Central memory CD4-positive, alpha-beta T cell (primary cell): ENCODE measurements at places on chromosomes 5 and 9.

DNA sequence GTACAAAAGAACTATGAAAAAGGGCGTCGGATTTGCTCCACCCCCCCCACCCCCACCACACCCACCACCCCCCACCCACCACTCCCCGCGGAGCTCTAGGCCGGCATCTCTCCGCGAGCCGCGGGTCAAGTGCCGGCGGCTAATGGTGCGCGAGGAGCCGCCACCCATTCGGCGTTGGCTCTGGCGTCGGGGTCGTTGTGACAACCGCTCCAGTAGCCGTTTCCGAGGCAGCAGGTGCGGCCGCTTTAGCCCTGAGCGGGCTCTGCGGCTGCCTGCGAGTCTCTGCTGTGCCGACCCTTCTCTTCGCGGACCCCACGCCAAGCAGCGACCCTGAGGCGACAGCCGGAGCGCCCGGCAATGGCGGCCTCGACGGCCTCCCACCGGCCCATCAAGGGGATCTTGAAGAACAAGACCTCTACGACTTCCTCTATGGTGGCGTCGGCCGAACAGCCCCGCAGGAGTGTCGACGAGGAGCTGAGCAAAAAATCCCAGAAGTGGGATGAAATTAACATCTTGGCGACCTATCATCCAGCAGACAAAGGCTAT lies at the start of gene PPP1R2B:
Gene PPP1R2B, plus strand, starts transcription at position 90 of the 546 bp plus-strand sequence. Its CDS starts 268 bp downstream, at position 358.
- no peak for DNase-seq

DNA sequence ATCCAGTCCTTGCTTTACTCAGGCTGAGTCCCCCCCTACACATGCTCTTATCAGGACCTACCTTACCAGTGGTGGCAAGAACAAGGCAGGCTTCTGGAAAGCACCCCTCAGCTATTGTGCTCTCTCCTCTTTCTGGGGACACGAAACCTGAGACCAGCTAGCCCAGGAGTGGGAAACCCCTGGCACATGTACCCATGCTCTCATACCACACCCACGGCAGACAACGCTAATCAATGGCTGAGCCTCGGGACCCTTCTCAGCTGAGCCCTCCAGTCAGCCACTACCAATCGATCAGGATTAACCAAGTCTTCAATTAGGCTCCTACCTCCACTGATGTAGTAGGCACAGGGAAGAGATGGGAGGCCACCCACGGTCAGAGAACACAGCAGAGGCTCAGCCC lies 65.1 kb downstream of the VAV2 start:
- DNase-seq = no peak

- DNase-seq = no peak
These were observed 59.1 kb downstream of the PFDN1 start for GRCh38 chr5:140243706-140244250.

DNA sequence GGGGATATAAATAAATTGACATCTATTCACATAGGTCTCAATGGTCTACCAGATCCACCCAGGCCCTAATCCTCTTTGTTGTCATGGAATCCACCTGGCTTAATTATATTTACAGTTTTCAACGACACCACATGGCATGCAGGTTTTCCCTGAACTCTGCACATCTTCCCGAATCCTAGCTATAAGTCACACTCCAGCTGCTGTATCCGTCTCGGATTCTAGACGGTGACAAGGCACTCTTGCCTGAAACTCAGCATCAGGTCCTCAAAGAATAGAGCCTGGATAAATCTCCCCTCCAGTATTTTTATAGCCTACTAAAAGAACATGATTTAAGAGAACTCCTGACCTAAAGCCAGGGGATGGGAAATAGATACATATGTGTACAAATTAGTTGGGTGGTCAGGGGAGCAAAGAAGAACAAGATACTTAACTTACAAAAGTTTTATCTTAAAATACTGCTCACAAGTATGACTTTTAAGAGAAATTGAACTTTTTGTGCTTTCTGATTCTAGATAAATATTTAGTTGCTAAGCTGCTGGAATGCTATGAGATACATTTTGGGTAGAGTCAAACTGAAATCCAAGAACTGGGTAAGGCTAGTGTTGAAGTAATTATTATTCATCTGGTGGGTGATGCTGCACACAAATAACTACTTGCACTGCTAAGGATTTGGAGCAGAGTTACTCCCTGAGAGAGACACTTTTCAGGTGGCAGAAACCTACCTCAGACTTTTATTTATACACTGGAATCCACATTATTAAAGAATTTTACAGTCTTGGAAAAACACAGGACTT lies 187.3 kb downstream of the EFNA5 start:
- no peak for DNase-seq

DNA sequence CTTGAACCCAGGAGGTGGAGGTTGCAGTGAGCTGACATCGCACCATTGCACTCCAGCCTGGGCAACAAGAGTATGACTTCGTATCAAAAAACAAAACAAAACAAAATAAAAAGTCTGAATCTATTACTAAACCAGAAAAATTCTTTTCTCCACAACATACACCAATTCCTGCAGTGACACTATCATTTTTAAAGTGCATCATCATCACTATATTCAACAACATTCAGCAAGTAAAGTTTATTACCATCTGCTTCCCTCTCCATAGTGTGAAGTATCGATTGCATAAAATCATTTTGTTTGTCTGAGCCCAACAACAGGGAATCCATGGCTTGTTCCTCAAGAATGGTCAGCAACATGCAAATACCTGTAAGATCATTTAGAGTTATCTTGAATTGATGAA lies 20.4 kb downstream of the SETX start:
- DNase-seq = no peak

- no peak for DNase-seq
These were observed 24.4 kb downstream of the RNF145 start for GRCh38 chr5:159184858-159185381.

DNA sequence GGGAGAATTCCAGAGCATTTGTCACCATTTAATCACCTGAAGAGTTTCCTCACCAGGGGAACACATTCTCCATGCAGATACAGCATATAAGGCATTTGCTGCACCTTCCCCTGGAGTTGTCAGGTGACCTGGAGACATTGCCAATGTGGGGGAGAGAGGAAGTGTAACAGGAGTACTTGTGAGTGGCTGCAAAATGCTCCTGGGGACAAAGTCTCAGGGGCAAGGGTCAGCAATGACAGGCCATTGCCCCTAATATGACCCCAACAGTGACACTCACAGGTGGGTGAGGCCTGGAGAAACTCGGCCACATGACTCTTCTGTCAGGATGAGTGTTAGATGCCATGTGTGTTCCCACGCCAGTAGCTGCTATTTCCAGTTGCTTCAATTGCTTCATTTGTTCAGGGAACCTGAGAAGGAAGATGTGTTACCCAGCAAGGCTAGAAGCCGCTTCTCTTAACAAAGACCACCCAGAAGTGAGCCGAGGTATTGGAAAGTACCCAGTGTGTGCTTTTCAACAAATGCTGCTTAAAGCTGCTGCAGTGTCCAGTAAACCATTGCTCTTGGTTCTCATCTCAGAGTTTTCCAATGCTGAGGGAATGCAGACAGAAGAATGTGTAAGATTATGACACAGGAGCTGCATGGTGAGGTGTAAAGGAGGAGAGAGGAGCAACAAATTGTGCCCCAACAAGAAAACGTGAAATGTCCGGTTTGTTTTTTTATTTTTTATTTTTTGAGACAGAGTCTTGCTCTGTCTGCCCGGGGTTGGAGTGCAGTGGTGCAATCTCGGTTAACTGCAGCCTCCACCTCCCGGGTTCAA lies 128.2 kb upstream of the SLC44A1 start:
- DNase-seq = no peak

DNA sequence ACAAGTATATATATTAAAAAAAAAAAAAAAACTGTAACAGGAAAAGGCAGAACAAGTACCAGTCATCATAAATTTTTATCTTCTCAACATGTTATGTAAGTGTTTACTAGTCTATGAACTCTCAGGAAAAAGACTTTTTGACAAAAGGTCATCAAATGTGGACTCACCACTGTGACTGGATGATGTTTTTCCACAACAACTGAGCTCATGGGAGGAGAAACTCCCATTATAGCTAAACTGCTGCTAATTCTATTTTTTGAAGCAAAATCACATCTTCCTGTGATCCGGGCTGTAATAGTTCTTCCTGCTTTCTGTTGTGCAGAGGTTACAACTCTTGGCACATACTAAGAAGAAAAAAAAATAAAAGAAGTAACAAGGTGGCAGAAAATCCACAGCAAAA lies 39.6 kb downstream of the POC5 start:
- no peak for DNase-seq

DNA sequence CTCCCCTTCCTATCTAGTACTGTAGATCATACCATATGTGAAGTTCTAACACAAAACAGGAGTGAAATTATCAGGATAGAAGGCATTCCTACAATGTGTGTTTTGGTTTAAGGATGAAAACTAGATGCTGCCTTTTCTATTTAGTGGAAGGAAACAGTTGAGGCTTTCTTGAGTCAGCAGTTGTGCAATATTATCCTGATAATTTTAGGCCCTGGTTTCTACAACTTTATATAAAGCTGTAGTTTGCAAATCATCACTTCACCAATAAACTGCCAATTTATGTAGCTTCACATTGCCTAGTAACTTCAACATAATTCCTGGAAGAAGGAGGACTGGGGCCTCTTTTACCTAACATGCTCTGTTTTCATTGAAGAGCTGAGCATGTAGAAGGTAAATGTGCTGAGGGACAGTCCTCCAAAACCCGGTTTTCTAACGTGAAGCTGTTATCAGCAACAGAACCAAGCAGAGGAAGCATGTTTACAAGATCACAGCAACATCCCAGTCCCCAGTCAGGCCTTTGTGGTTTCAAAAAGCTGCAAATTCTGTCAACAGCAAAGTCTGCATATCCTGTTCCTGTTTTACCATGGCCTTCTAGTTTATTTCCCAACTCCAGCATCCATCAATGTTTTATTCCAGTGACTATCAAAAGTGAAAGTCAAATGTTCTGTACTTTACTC lies 513.4 kb upstream of the MEF2C start:
- DNase-seq = no peak

- DNase-seq = no peak
These were observed 209.7 kb upstream of the KLF4 start for GRCh38 chr9:107699231-107699630.

DNA sequence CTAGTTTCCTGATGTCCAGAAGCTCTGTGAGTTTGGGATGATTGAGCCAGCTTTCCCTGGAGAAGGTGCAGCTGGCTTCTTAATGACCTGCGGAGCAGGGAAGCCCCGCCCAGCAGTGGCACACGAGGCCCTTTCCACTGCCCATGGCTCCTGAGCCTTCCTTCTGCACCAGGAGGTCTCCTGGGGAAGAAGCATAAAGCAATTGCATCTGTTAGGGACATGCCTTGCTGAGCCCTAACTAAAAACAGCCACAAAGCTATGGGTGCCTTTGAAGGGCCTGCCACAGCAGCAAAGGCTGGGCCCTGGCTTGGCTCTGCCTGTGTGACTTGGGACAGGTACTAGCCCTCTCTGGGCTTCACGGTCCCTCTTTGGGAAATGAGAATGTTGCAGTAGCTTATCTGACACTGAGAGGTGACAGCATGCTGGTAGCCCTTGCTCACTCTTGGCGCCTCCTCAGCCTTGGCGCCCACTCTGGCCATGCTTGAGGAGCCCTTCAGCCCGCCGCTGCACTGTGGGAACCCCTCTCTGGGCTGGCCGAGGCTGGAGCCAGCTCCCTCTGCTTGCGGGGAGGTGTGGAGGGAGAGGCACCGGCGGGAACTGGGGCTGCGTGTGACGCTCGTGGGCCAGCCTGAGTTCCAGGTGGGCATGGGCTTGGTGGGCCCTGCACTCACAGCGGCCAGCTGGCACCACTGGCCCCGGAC lies 218.4 kb downstream of the FSTL4 start:
- no peak for DNase-seq

- no peak for DNase-seq
These were observed 30.4 kb upstream of the NDFIP1 start for GRCh38 chr5:142078221-142078620.
